HL-60 (cell line): ENCODE measurements at places on chromosomes 7 and 10.

GRCh38 chr7:79406371-79406770, 47.1 kb downstream of the MAGI2 start:
- no peak for DNase-seq

- DNase-seq, result no peak
These were observed 331.5 kb downstream of the PLXDC2 start for GRCh38 chr10:20147684-20148083.

GRCh38 chr7:108453320-108453719, 2.9 kb downstream of the NRCAM start:
- no peak for DNase-seq

GRCh38 chr7:18700147-18700546, 204.6 kb downstream of the HDAC9 start:
- DNase-seq, result no peak

DNA sequence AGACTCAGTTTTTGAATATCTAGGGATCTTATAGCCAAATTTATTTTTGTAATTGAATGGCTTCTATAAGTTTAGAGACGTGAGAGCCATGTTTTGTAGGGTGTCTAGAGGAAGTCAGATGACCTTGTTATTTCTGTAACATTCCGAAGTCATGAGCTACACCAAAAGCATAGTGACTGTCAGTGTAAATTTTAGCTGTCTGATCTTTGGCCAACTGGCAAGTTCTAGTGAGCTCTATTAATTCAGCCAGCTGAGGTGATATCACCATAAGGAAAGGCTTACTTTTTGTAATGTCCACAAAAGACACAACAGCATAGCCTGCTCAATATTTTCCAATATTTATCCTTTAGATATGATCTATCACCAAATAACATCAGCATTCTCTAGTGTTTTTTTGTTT, 9.9 kb upstream of the NT5C3A start:
- DNase-seq, result no peak

GRCh38 chr7:43249823-43250145, 137.3 kb downstream of the HECW1 start:
- DNase-seq, result no peak

DNA sequence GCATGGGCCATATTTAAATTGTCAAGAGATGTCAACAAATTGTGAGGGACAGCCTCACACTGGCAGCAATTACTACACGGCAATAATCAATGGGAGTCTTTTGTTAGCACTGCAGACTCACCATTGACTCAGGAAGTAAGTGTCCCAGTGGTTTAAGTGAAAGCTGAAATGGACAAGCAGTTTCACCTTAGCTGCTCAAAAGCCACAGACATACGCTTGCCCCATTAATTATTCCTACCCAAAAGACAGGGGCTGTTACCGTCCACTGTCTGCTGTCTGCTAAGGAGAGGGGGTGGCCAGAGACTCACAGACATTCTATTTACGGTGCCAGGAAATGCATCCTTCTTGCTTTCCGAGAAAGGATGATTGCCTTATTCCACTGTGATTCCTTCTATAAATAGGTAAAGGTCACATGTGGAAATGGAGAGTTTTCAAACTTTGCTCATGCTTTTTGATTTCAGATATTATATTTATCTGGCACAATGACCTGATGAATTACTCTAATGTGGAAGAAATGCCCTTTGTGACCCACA, 309.7 kb upstream of the NFE2L3 start:
- no peak for DNase-seq
